Forelimb muscle (tissue), 1 donor: ENCODE measurements at places on chromosomes 2 and 18. TPM values are rescaled to one million over a fixed set of nuclear protein-coding genes. Genes with fewer than 3 reads are reported as not detected.

GRCh38 chr2:105545730-105546627 lies 147.1 kb upstream of the FHL2 start:
- no peak for DNase-seq

DNA sequence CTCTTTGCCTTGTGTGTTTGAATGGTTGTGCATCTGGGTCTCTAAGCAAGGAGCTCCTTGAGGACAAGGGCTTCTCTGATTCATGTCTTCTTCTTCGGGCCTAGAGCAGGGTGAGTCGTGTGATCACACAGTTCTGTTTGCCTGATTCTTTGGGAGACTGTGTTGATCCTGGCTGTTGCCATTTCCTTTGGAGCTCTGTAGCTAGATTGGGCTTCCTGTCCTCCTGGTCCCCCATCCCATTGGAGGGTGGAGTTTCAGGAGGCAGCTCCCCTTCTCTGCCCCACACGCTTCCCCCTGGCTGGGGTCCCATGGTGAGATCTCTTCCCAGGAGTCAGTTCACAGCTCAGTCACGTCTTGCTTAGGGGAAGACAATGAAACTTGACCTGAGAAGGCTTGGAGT lies 92.8 kb downstream of the TRIB2 start:
- no peak for DNase-seq

GRCh38 chr2:209993968-209994367 lies 8.5 kb upstream of the RPE start:
- DNase-seq = no peak

DNA sequence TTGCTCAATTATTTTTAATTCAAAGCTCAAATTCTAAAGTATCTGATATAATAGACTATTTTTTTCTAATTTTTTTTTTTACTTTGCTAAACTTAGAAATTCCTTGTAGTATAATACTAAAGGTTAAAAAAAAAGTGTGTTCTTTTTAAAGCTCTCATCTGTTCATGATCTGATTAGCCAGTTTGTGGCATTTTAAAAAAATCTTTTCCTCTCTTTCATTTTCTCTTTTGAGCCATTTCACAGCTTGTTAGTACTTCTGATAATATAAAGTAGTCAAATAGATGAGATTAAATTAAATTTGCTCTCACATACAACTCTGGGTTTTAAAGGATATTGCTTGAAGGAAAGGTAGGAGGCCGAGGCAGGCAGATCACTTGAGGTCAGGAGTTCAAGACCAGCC lies 40.7 kb upstream of the NEMP2 start:
- DNase-seq = no peak

The KIF5C gene
- 1.6 TPM for polyA plus RNA-seq
